Ascending aorta (tissue), 2 donors: ENCODE measurements at places on chromosomes 12 and 14.
A peak's percentile ranks its signal among the peaks of the same experiment; 100 is the strongest.

- H3K4me1 ChIP-seq = no peaks in the 10 kb centered on the region
- no peak overlapping the region for H3K27ac ChIP-seq
- H3K27me3 ChIP-seq = no peaks in the 10 kb centered on the region
- H3K36me3 ChIP-seq = no peaks in the 10 kb centered on the region
Observed at GRCh38 chr12:130929363-130929762, 24.3 kb upstream of the ADGRD1 start.

- DNase-seq = no peak
- no peak overlapping the region for H3K27ac ChIP-seq
- no peaks in the 10 kb centered on the region for H3K4me1 ChIP-seq
- H3K4me3 ChIP-seq = no peak overlapping the region
- no peaks in the 10 kb centered on the region for H3K27me3 ChIP-seq
- no peaks in the 10 kb centered on the region for H3K36me3 ChIP-seq
Observed at GRCh38 chr14:71472356-71473340, 459.6 kb upstream of the RGS6 start.

- no peaks in the 10 kb centered on the region for H3K4me1 ChIP-seq
- H3K4me3 ChIP-seq = no peak overlapping the region
- no peaks in the 10 kb centered on the region for H3K27me3 ChIP-seq
- H3K36me3 ChIP-seq = no peaks in the 10 kb centered on the region
Observed at GRCh38 chr12:96143392-96143791, 50.8 kb upstream of the ELK3 start.

DNA sequence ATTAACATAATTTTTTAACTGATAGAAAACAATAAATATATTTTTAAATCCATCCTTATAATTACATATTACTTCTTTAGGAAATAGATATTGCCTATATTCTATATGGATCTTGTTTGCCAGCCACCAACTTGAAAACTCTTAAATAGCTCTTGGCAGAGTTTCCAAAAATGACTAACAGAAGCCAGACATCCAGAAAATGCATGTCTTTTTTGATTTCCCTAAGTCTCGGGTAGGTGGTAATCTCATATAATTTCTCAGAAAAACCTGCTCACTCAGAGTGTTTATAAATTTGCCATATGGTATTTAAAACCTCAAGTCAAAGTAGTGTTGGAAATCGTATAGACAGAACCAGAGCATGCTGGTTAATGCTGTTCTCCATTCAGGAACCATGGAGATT, 360.4 kb upstream of the FOXG1 start:
- no peaks in the 10 kb centered on the region for H3K4me1 ChIP-seq
- no peaks in the 10 kb centered on the region for H3K36me3 ChIP-seq
- H3K27me3 ChIP-seq = no peaks in the 10 kb centered on the region
- no peak for DNase-seq
- no peak overlapping the region for H3K4me3 ChIP-seq

DNA sequence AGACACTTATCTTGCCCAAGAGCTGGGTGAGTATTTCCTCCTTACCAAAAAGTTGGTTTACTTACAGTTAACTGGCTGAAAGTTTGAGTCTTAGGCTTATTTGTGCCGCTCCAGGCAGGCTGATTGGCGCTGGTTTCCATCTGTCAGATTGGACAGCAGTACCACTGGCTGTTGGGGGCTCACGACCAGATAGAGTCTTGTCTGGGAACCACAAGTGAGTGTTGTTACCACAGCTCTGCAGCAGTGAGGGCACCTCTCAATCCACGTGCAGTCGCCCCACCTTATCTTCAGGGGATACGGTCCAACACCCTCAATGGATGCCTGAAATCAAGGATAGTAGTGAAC, 58.9 kb downstream of the DDX51 start:
- no peaks in the 10 kb centered on the region for H3K36me3 ChIP-seq
- peak overlapping the region; percentile 82 for H3K4me3 ChIP-seq
- H3K4me1 ChIP-seq = peaks cover 4% of the 10 kb centered on the region
- peak overlapping the region; percentile 93 for H3K27ac ChIP-seq

GRCh38 chr12:30026621-30027234, 243.0 kb upstream of the TMTC1 start:
- DNase-seq = no peak
- H3K27me3 ChIP-seq = no peaks in the 10 kb centered on the region

GRCh38 chr12:2749580-2749979, 45.2 kb upstream of the FKBP4 start:
- DNase-seq = no peak
- no peak overlapping the region for H3K4me3 ChIP-seq
- no peaks in the 10 kb centered on the region for H3K4me1 ChIP-seq
- H3K27ac ChIP-seq = no peak overlapping the region

DNA sequence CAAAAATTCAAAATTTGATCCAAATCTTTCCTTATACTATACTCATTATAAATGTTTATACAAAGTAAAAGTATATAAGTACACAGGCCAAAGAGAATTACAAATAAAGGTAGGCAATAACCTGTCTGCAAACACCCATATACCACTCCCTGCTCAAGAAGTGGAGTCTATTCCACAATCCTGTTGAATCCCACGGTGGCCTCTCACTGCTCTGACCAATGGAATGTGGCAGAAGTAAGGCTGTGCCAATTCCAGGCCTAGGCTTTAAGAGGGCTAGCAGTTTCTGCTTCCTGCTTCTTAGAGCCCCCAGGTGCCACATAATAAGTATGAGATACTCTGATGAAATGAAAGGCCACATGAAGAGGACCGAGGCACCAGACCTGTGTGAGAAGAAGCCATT, 79.8 kb upstream of the CFL2 start:
- no peaks in the 10 kb centered on the region for H3K4me1 ChIP-seq
- H3K27me3 ChIP-seq = no peaks in the 10 kb centered on the region
- H3K36me3 ChIP-seq = peaks cover 33% of the 10 kb centered on the region

- no peaks in the 10 kb centered on the region for H3K4me1 ChIP-seq
- DNase-seq = no peak
- no peak overlapping the region for H3K27ac ChIP-seq
- peaks cover 37% of the 10 kb centered on the region for H3K36me3 ChIP-seq
Observed at GRCh38 chr14:75041613-75042012, 9.7 kb downstream of the MLH3 start.

DNA sequence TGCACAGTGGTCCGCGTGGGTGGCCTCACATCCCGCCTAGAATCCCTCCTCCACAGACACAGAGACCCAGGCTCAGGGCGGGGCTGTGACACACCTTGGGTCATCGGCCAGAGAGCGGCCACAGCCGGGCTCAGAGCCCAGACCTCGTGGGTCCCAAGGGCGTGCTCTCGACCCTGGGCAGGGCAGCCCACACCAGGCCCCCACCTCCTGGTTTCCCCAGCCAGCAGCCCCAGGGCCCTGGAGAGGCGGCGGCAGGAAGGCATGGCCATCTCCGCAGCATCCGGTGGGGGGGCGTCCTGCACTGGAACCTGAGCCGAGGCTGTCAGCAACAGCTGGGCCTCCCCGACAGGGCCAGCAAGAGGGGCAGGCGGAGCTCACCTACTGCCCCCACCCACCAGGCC, 15.2 kb downstream of the JAG2 start:
- H3K27me3 ChIP-seq = no peaks in the 10 kb centered on the region
- H3K27ac ChIP-seq = no peak overlapping the region
- H3K36me3 ChIP-seq = peaks cover 3% of the 10 kb centered on the region
- no peak for DNase-seq
- no peaks in the 10 kb centered on the region for H3K4me1 ChIP-seq
- H3K4me3 ChIP-seq = no peak overlapping the region

GRCh38 chr14:89616425-89616824, 199.4 kb upstream of the FOXN3 start:
- no peaks in the 10 kb centered on the region for H3K36me3 ChIP-seq
- no peaks in the 10 kb centered on the region for H3K27me3 ChIP-seq
- H3K27ac ChIP-seq = peak overlapping the region; percentile 85
- no peak overlapping the region for H3K4me3 ChIP-seq
- DNase-seq = no peak

DNA sequence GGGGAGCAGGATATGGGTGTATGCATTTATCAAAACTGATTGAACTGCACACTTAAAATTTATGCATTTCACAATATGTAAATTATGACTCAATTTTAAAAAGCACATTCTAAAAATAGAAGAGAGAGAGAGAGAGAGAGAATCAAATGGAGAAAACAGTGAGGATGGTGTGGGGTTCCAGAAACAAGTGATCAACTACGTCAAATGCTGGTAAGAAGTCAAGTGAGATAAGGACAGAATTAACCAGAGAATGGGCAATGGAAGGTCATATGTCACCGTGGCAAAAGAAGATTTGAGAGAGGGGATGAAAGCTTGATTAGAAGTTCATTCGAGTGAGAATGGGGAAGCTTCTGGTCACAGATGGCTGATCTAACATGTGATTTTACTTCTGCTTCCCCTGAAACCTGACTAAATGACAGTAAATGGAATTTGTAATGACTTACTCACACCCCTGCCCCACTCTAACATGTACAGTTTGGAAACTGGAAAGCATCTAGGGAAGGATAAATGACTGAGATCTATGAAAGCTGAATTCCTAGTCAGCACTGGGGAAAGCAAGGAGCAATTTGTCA, 276.5 kb upstream of the AMIGO2 start:
- H3K27me3 ChIP-seq = no peaks in the 10 kb centered on the region
- no peak overlapping the region for H3K4me3 ChIP-seq
- H3K4me1 ChIP-seq = no peaks in the 10 kb centered on the region
- no peak for DNase-seq
- no peaks in the 10 kb centered on the region for H3K36me3 ChIP-seq

DNA sequence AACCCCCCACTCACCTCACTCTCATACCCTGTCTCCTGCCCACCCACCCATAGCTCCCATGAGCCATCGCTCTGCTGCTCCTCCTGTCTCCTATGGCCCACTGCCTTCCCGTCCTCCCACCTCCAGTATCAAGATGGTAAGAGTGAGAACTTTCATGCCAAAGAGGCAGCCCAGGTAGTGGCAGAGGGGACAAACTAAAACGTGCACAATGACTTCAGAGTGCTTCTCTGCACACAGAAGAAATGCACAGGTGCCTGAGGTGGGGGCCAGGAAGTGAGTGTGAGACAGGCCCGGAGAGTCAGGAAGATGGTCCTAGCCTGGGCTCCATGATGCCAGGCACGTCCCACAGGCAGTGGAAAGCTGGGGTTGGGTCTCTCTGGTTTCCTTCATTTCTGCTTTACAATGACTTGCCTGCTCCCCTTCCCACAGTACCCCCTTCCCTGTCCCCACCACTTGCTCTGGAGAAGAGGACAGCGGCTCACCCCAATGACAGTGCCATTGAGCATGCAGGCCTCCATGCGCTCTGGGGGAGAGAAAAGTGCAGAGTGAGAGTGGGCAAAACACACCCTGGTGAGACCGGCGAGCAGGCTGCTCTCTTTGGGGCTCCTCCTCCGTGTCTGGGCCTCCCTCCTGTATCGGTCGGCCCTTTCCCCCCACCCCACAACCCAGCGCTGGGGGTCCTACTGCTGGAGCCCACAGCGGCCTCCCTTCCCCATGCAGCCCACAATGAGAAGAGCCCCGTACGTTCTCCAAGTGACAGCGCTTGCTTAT, 22.8 kb upstream of the ANO2 start:
- H3K4me3 ChIP-seq = no peak overlapping the region
- no peak overlapping the region for H3K27ac ChIP-seq
- DNase-seq = no peak
- no peaks in the 10 kb centered on the region for H3K4me1 ChIP-seq

- H3K4me3 ChIP-seq = no peak overlapping the region
- no peak overlapping the region for H3K27ac ChIP-seq
- H3K4me1 ChIP-seq = no peaks in the 10 kb centered on the region
- H3K36me3 ChIP-seq = peaks cover 46% of the 10 kb centered on the region
Observed at GRCh38 chr12:10701843-10702242, 21.3 kb downstream of the YBX3 start.

- no peaks in the 10 kb centered on the region for H3K36me3 ChIP-seq
- H3K27ac ChIP-seq = no peak overlapping the region
- no peaks in the 10 kb centered on the region for H3K4me1 ChIP-seq
- H3K4me3 ChIP-seq = no peak overlapping the region
- H3K27me3 ChIP-seq = no peaks in the 10 kb centered on the region
Observed at GRCh38 chr14:38696925-38697324, 406.1 kb downstream of the SEC23A start.

DNA sequence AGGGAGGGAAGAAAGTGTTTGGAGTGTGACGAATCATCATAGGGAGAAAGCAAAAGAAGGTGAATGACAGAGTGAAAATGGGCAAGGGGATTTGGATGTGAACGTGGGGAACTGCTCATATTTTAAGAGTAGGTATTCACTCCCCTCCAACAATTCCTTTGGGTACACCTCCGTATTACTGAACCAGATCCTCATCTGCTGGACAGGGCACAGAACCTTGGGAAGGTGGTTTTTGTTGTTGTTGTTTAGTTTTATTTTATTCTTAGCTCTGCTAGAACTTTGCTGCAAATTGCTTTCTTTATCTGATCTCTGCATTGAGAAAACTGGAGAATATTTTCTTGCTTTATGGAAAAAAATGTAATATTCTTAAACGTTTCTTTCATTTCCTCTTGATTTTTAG, 7.1 kb downstream of the SCN8A start:
- H3K27me3 ChIP-seq = no peaks in the 10 kb centered on the region
- no peaks in the 10 kb centered on the region for H3K36me3 ChIP-seq
- H3K4me3 ChIP-seq = no peak overlapping the region

DNA sequence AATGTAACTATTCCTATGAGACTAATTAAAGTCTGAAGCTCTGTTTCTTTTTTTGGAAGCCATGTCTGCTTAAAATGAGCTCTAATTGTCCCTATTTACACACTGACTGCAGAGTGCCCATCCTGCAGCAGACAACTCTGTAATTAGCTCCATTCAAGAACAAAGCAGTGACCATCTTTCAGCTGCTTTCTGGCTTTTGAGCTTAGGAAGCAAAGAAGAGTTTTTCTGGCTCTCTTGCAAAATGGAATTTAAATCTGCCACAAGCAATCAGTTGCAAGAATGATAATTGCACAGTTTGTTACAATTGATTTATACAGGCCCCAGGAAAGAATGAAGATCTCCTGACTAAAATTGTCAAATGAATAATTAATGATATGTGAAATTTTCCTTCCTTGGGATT, 83.4 kb downstream of the GAS2L3 start:
- no peaks in the 10 kb centered on the region for H3K36me3 ChIP-seq
- no peaks in the 10 kb centered on the region for H3K4me1 ChIP-seq
- H3K27me3 ChIP-seq = no peaks in the 10 kb centered on the region
- no peak overlapping the region for H3K4me3 ChIP-seq
- H3K27ac ChIP-seq = no peak overlapping the region
- DNase-seq = no peak

DNA sequence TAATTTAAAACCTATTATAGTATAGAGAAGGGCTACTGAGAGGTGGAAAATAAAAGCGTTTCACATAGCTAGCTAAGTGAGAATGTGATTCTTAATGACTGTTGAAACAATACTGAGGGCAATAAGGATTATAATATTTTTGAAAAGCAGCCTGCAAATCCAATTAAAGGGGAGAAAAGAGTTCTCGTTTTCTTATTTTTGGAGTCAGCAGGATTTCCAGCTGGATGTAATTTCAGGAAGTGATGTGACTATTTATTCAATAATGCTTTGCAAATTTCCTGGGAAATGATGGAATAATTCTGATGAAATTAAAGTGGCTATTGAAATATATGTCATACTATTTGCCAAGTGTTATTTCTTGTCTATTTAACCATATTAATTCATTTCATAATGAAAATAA, 279.1 kb downstream of the AEBP2 start:
- no peak for DNase-seq
- H3K4me1 ChIP-seq = peaks cover 6% of the 10 kb centered on the region
- no peaks in the 10 kb centered on the region for H3K27me3 ChIP-seq
- no peak overlapping the region for H3K4me3 ChIP-seq
- H3K36me3 ChIP-seq = no peaks in the 10 kb centered on the region
